Spinal cord (tissue), 10 donors: ENCODE measurements at places on chromosomes 11 and 22.
A peak's percentile ranks its signal among the peaks of the same experiment; 100 is the strongest.

DNA sequence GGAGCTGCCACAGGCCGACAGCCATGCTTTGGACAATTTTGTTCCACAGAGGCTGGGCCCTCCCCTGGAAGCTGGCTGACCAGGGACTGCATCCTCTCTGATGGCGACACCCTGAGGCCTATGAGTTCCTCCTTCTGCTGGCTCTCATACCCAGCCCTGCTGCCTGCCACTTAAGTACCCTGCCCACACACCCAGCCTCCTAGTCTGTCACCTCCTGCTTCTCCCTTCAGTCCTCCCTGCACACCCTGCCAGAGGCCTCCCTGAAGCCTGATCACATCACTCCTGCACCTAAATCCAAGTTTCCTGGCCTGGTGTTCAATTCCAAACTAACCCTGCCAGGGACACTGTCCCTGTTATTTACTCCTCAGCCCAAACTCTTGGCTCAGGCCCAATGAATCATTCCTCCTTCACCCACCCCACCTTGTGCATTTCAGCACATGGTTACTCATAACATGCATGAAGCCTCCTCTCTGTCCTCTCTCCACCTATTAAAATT is 136.7 kb upstream of the NECTIN1 start:
- no peaks in the 10 kb centered on the region for H3K36me3 ChIP-seq
- no peak for DNase-seq
- H3K27ac ChIP-seq = no peak overlapping the region
- peaks cover 23% of the 10 kb centered on the region for H3K4me1 ChIP-seq

GRCh38 chr11:95084509-95084908 is 5.1 kb upstream of the ENDOD1 start:
- no peak overlapping the region for H3K4me3 ChIP-seq
- peaks cover 24% of the 10 kb centered on the region for H3K4me1 ChIP-seq
- H3K36me3 ChIP-seq = no peaks in the 10 kb centered on the region
- no peaks in the 10 kb centered on the region for H3K27me3 ChIP-seq
- no peak for DNase-seq
- H3K27ac ChIP-seq = no peak overlapping the region

- peaks cover 14% of the 10 kb centered on the region for H3K36me3 ChIP-seq
- H3K27me3 ChIP-seq = no peaks in the 10 kb centered on the region
- no peak overlapping the region for H3K4me3 ChIP-seq
- H3K4me1 ChIP-seq = peaks cover 28% of the 10 kb centered on the region
These were observed 21.1 kb upstream of the UPK3A start for GRCh38 chr22:45263463-45264269.

DNA sequence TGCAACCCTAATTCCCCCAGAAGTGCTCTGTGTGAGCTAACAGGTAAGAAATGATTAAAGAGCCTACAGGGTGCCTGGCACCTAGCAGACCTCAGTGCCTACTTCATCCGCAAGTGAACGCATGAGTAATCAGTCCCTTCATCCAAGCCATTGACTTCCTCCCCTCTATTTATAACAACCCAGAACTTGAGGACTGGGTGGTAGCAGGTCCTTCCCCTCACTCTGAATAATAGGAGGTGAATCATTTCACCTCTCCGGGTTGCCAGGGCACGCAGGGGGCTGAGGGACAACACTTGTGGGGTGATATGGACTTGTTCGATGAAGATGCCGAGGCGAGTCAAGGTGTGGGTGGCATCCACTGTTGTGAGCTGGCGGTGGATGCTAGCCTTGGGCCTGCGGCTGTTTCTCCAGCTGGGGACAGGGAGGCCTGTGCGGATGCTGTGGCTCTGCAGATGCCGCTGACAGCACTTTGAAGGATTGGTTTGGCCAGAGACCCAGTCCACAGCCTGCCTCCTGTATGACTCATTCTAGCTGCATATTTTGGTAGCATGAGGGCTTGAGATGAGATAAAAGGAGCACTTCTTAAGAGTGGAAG is 11.7 kb upstream of the SORL1-AS1 start:
- H3K36me3 ChIP-seq = no peaks in the 10 kb centered on the region
- no peak for DNase-seq
- H3K27ac ChIP-seq = no peak overlapping the region
- no peaks in the 10 kb centered on the region for H3K27me3 ChIP-seq
- no peak overlapping the region for H3K4me3 ChIP-seq

DNA sequence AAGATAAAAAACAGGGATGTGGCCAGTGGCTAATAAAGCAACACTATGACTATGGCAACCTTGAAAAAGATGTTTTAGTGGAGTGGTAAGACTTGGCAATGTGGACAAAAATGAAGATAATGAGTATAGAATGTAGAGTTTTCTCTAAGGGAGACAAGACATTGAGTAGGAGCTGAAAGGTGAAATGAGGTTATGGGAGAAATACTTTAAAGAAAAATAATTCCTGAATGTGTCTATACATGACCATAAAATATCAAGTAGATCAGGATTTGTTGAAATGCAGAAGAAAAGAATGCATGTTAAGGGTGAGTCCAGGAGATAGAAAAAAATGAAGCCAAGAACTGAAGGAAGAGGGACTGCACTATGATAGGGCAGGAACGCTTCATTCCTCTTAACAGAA is 101.6 kb upstream of the CARD18 start:
- no peak overlapping the region for H3K4me3 ChIP-seq
- DNase-seq = no peak
- no peaks in the 10 kb centered on the region for H3K36me3 ChIP-seq
- no peaks in the 10 kb centered on the region for H3K27me3 ChIP-seq
- H3K4me1 ChIP-seq = no peaks in the 10 kb centered on the region
- H3K27ac ChIP-seq = no peak overlapping the region

GRCh38 chr11:2770096-2770751 is 70.4 kb upstream of the KCNQ1OT1 start:
- peaks cover 6% of the 10 kb centered on the region for H3K4me1 ChIP-seq
- peaks cover 3% of the 10 kb centered on the region for H3K36me3 ChIP-seq
- no peak overlapping the region for H3K4me3 ChIP-seq
- DNase-seq = no peak

- H3K27me3 ChIP-seq = peaks cover 3% of the 10 kb centered on the region
- DNase-seq = no peak
- no peak overlapping the region for H3K27ac ChIP-seq
- H3K4me3 ChIP-seq = no peak overlapping the region
- H3K36me3 ChIP-seq = no peaks in the 10 kb centered on the region
These were observed 83.6 kb downstream of the KCNJ1 start for GRCh38 chr11:128783513-128783912.

- H3K4me1 ChIP-seq = peaks cover 3% of the 10 kb centered on the region
- H3K27ac ChIP-seq = no peak overlapping the region
- H3K36me3 ChIP-seq = no peaks in the 10 kb centered on the region
- no peaks in the 10 kb centered on the region for H3K27me3 ChIP-seq
- no peak for DNase-seq
These were observed 32.9 kb downstream of the FAT3 start for GRCh38 chr11:92257536-92257935.

DNA sequence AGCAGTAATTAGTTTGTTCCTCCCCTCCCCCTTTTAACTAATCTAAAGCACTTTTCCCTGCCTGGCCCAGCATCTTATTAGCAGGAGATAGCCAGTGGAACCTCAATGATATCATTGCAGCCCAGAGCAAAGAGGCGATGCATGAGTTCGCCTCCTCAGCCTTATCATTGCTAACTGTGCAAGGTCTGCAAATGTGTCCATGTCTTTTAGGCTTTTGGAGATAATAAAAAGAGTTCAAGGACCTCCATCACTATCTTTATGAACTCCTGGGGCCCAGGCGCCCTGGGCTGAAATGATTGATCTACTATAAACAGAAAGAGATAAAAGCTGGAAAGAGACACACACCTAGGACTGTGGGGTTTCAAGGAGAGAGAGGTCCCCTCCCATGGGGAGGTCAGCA is 124.2 kb upstream of the TBCEL start:
- H3K27me3 ChIP-seq = no peaks in the 10 kb centered on the region
- DNase-seq = no peak
- H3K4me1 ChIP-seq = peaks cover 12% of the 10 kb centered on the region
- peaks cover 12% of the 10 kb centered on the region for H3K36me3 ChIP-seq
- H3K4me3 ChIP-seq = no peak overlapping the region

DNA sequence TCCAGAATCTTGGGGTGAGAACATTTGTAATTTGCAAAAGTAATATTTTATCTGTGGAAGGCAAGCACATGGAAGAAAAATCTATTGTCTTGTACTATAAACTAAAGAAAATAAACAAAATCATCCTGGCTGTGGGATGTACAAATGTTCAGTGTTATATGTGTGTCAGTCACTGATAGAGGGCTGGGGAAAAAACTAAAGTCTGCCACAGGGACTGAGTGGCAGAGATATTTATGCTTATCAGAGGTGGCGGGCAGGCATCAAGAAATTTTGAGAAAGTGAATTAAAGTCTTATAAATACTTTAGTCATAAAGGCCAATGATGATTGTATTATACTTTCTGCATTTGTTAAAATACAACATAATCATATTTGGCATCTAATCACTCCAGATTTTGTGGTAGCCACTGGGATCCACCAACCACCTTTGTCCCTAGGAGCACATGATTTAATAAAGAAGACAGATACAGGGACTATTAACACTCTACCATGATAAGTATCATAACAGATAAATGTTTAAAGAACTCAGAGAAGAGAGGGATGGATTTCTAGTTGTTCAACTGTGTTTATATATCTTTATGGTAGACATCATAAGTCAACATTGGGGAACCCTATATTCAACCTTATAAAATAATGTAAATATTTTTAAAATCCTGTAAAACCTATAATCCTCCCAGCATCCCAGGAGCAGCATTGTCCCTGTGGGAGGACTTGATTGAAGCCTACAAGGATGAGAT is 2.6 kb upstream of the ENDOD1 start:
- no peaks in the 10 kb centered on the region for H3K27me3 ChIP-seq
- DNase-seq = no peak
- H3K4me3 ChIP-seq = no peak overlapping the region
- H3K36me3 ChIP-seq = no peaks in the 10 kb centered on the region
- no peak overlapping the region for H3K27ac ChIP-seq

DNA sequence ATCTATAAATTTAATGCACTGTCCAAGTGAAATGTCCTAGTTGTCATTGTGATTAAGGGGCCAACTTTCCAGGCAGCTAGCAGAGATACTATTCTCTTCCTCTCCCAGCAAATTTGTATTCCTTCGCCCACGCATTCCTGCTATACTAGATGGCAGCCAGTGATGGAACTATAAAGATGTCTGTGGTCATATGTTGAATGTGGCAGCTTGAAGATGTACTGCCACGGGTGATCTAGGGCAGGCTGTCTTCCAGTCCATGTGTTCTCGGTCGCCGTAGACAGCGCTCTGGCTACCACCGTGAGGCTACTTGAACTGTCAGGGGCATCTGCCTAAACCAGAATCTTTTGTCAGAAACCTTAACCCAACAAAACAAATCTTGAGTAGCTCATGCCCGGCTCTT is 8.3 kb upstream of the SIDT2 start:
- H3K36me3 ChIP-seq = peaks cover 19% of the 10 kb centered on the region
- peaks cover 12% of the 10 kb centered on the region for H3K4me1 ChIP-seq

DNA sequence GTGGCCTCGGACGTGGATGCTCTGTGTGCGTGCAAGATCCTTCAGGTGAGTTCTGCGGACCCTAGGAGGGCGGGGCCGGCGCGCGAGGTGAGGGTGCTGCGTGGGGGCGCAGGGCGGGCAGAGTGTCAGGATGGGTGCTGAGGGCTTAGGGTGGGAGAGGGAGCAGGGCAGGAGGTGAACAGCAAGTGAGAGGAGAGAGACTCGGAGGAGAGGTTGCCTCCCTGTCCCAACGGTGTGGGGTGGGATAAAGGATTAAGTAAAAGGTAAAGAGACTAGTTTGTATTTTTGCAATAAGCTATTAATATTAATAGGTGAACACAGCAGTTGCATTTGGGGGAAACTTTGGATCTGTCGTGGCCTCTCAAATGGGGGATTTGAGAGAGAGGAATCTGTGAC is 451 bp downstream of the CDC45 start:
- no peak overlapping the region for H3K27ac ChIP-seq
- peak overlapping the region; percentile 72 for H3K4me3 ChIP-seq

- H3K27me3 ChIP-seq = no peaks in the 10 kb centered on the region
- no peaks in the 10 kb centered on the region for H3K36me3 ChIP-seq
- no peaks in the 10 kb centered on the region for H3K4me1 ChIP-seq
These were observed 39.3 kb upstream of the PANX1 start for GRCh38 chr11:94089341-94089740.

DNA sequence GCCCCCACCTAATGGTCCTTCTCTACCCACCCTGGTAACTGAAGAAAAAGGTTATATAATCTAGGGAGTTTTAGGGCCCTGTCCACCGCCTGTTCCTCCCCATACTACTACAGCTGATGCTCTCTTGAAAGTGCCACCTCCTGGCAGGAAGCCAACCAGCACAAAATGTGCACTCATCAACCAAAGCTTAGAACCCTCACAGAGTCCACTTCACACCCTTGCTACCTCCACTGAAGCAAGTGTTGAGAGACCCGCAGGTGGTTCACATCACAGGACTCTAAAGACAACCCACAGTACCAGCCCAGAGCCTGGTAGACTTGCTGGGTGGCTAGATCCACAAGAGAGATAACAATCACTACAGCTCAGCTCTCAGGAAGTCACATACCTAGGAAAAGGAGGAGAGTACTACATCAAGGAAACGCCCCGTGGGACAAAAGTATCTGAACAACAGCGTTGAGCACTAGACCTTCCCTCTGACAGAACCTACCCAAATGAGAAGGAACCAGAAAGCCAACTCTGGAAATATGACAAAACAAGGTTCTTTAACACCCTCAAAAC is 17.5 kb upstream of the OR10W1 start:
- no peaks in the 10 kb centered on the region for H3K4me1 ChIP-seq
- H3K27me3 ChIP-seq = no peaks in the 10 kb centered on the region
- no peak overlapping the region for H3K4me3 ChIP-seq
- H3K36me3 ChIP-seq = no peaks in the 10 kb centered on the region
- no peak overlapping the region for H3K27ac ChIP-seq

- no peaks in the 10 kb centered on the region for H3K36me3 ChIP-seq
- no peak overlapping the region for H3K27ac ChIP-seq
- no peak overlapping the region for H3K4me3 ChIP-seq
- peaks cover 48% of the 10 kb centered on the region for H3K4me1 ChIP-seq
These were observed 73.2 kb upstream of the FGF3 start for GRCh38 chr11:69892237-69892985.

DNA sequence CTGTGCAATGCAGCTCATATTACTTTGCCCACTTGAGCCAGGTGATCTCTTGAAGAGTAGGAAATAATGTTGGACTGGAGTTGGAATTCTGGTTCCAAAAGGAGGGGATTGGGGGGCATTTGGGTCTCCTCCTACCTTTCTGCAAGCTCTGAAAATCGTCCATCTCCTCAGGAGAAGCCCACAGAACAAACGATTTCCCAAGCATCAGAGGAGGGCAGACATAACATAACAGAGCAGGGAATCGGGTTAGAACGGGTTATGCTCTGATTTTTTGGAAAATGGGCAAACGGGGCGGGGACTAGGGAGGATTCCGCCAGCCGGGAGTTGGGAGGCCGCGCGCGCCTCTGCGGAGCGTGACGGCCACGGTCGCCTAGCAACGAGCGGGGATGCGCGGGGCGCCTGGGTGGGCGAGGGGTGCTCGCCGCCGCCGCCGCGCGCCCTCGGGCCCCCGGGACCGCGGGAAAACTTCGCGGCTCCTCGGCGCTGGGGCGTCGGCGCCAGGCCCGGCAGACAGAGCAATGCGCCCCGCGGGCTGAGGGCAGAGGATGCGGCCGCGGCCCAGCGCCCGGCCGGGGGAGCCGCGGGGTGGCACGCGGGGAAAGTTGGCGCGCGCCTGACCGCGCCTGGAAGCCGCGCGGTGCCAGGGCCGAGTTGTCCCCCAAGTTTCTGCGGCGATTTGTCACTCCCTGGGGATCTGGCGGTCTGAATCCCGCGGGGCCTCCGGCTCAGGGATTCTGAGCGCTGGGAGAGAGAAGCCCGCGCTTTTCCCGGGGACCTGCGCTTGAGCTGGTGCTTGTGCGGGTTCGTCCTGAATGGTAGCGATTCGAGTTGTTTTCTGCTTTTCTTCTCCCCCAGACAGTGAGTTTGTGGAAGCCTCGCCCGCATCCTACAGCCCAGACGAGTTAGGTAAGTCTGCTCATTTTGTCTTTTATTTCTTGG is 27.8 kb upstream of the AMOTL1 start:
- H3K4me1 ChIP-seq = peaks cover 11% of the 10 kb centered on the region
- DNase-seq = peak; percentile 91
- H3K36me3 ChIP-seq = no peaks in the 10 kb centered on the region
- H3K4me3 ChIP-seq = peak overlapping the region; percentile 58
